Activated T-helper 1 cell treated with anti-CD3 and anti-CD28 coated beads, Interleukin-2, amount 50 U/mL, for 16 hours (primary cell): ENCODE measurements at places on chromosomes 4 and X.

DNA sequence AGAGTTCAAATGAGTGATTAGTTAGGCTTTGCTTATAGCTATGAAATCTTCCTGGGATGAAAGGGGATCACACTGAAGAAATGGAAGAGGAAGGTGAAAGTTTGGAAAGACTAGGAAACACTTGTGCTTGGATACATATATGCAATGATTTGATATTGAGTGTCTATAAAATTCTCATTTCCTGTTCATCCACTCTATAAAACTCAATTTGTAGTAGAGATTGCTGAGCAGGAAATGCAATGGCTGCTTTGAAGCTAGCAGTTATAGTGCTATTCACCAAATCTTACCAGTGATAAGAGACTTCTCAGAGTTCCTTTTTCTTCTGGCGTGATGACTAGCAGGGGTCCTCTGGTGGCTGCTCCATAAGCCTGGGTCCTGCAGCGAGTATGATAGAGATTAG is 128.1 kb upstream of the HPF1 start:
- no peak for DNase-seq

- DNase-seq = no peak
Measured at GRCh38 chr4:182894681-182895275, 22.4 kb downstream of the DCTD start.

- no peak for DNase-seq
Measured at GRCh38 chr4:140738139-140738538, 18.0 kb downstream of the TBC1D9 start.

GRCh38 chr4:3313556-3314228 is 20.9 kb downstream of the RGS12 start:
- DNase-seq = no peak

GRCh38 chrX:24768556-24768955 is 74.8 kb downstream of the POLA1 start:
- no peak for DNase-seq

DNA sequence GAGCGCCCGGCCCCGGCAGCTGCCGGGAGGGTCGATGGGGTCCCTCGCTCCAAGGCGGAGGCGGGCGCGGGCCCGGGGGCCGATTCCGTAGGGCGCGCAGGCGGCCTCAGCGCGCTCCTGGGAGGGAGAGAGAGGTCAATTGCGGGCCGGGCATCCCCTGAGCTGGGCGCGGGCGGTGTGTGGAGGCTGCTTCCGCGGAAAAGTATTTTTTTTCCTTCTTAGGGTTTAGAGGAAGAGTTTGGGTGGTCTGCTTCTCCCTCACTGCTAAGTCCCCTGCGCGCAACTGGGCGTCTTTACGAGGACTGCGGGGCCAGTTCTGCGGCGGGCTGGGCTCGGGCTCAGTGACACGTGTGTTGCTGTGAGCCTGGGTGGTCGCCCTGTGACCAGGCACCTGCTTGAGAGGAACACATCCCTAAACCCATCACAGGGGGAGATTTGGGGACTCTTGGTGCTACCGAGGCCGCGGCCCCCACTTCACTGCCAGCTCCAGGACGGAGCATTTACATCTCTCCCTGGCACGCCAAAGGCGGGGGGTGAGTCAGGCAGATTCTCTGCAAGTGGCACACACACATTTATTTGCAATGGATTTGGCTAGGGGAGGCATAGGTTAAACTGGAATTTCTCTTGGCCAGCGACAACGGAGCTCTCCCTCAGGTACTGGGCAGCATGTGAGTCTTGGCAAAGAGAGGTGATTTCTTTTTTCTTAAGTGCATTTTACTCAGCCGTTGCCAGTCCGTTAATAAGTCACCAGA is 151.2 kb upstream of the SLC4A4 start:
- DNase-seq = no peak

DNA sequence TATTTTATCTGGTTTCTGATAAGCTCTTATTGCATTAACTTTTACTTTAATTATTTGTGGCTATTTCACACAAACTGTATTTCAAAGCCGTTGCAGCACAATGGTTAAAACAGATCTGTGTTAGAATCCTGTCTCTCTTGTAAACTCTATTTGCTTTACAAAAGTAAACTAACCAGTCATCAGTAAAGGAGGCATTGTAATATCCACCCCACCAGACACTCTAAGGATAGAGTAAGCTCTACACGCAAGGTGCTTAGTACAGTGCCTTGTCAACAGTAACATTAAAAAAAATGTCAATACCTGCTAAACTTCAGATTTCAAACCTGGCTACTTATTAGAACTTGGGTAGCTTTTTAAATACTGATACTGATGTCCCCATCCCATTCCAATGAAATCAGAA is 228.4 kb downstream of the RCHY1 start:
- DNase-seq = no peak

GRCh38 chr4:80301884-80302283 is 33.6 kb upstream of the CFAP299 start:
- DNase-seq = no peak

GRCh38 chrX:106752101-106752678 is 25.7 kb downstream of the RNF128 start:
- DNase-seq = no peak

DNA sequence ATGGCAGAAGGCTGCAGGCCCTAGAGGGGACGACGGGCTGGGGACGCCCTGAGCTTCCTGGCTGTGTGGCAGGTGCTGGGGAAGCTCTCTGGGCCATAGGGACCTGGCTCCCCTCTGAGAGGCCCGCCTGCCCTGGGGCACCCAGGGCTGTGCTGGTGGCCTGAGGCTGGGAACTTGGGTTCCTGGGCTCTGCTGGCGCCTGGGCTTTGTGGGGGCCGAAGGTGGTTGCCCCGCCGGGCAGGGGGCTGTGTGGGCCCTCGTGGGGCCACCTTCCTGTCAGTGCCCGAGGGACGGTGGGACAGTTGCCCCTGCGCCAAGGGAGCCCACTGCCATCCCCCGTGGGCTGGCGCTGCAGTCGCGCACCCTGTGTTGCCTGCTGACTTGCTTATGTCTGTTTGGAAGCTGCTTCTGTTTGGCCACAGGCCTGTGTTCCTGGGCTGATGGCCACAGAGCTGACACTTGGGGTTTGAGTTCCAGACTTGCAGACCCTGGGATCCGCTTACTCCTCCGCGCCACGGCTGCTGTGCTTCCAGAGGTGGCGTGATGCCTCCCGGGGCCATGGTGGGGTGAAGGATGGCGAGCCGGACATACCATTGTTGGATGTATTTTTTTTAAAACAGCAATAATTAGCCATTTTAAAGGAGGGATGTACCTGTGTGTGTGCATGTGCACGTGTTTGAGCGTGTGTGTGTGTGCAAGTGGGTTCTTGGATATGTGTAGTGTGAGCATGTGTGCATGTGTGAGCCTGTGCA is 8.5 kb downstream of the NAT8L start:
- no peak for DNase-seq

DNA sequence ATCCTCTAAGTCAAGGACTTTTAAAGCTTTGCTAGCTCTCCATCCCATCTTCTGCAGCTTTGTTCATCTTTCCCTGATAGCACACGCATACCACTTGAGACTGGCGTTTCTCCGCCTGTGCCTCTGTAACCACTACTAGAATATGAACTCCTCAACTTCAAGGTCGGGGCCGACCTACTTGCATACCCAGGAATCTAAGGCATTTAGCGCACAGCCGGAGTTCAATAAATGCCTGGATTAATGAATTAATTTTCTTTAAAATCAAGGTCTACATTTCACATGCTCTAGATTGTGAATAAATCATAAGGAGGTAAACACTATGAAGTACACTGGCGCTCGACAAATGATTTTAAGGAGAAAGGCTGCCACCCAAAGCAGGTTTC is 89.3 kb downstream of the HNRNPD start:
- no peak for DNase-seq

GRCh38 chrX:10195425-10195824 is 38.6 kb downstream of the CLCN4 start:
- no peak for DNase-seq

GRCh38 chrX:72620550-72621145 is 48.0 kb upstream of the HDAC8 start:
- DNase-seq = no peak

- no peak for DNase-seq
Measured at GRCh38 chrX:110146521-110146920, 143.6 kb downstream of the TMEM164 start.

DNA sequence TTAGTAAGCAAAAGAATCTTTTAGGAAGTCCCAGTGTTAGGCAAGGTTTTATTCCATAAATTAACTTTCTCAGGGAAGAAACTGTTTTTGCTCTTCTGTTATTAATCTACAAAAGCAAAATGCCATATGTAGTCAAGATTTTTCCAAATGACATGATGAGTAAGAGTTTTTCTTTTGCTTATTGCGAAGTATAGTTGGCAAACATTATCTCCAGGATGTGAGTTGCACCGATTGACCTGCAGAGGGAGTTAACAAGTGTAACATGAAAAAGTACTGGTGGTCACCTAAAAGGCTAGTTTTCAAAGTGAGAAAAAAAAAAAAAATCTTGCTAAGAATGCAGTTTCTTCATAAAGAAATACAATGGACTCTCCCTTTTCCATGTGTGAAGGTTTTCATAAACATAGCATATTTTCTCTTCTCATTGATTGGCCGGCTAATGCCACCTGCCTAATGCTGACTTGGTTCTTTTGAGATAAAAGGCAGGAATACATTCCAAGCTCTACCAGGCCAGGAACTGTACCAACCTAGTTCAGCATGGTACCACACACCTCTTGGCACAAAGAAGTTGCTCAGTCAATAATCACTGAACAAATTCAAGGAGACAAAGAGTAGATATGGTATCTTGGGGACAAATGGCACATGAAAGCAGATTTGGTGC is 100.2 kb downstream of the LNX1 start:
- no peak for DNase-seq

GRCh38 chr4:76639288-76639687 is 204.3 kb downstream of the SHROOM3 start:
- DNase-seq = no peak

- DNase-seq = no peak
Measured at GRCh38 chr4:113958766-113959538, 20.5 kb downstream of the ARSJ start.

DNA sequence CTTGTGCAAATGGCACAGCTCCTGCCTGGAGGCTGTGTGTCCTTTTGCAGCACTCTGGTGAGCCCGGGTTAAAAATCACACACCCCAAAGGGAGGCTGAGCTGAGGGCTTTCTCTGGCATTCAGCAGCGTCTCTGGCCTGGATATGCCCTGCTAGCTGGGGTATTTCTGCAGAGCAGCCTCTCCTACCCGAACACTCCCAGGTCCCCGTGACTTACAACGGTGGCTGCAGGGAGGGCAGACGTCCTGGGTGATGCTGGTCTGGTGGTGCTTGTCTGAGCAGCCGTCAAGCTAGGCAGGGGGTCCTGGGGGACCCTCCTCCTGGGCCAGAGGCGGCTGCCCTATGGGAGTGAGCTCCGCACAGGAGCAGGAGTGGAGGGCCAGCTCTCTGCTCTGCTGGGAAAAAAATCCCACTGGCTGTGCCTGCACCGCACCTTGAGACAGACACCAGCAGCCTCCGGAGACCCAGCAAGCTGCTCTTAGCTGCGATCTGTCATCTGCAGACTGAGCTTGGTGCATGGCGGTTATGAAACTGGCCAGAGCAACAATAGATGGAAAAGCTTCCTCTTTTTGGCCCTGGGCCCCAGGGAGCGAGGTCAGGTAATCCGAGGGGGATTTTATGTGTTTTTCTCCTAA is 41.3 kb upstream of the ASMTL start:
- DNase-seq = no peak

- DNase-seq = no peak
Measured at GRCh38 chrX:140821280-140821679, 111.7 kb downstream of the LINC00632 start.

DNA sequence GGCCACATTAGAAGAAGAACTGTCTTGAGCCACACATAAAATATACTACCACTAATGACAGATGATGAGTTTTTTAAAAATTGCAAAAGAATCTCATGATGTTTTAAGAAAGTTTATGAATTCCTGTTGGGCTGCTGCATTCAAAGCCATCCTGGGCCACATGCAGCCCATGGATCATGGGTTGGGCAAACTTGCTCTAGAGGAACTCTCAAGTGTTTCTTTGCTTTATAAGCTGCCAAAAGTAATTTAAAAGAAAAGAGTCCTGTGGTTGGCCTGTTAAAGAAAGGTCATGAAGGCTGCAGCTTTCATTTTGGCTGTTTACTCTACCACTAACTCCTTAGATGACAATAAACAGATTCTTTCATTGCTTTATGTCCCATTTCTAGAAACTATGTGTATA is 218.2 kb downstream of the SCFD2 start:
- no peak for DNase-seq

GRCh38 chr4:179372746-179373145 is 1930.5 kb upstream of the AGA start:
- no peak for DNase-seq

DNA sequence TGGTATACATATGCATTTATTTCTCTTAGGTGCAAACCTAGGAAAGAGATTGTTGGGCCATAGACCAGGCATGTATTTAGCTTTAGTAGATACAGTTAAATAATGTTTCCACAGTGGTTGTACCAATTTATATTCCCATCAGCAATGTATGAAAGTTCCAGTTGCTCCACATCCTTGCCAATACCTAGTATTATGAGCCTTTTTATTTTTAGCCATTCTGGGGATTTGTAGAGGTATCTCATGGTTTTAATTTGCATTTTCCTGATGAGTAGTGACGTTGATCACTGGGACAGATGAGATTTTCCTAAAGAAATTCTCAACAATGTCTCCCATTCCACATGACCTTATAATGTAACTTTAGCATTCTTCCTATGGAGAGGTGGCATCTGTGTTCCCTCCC is 56.9 kb downstream of the SUPT20HL2 start:
- DNase-seq = no peak

DNA sequence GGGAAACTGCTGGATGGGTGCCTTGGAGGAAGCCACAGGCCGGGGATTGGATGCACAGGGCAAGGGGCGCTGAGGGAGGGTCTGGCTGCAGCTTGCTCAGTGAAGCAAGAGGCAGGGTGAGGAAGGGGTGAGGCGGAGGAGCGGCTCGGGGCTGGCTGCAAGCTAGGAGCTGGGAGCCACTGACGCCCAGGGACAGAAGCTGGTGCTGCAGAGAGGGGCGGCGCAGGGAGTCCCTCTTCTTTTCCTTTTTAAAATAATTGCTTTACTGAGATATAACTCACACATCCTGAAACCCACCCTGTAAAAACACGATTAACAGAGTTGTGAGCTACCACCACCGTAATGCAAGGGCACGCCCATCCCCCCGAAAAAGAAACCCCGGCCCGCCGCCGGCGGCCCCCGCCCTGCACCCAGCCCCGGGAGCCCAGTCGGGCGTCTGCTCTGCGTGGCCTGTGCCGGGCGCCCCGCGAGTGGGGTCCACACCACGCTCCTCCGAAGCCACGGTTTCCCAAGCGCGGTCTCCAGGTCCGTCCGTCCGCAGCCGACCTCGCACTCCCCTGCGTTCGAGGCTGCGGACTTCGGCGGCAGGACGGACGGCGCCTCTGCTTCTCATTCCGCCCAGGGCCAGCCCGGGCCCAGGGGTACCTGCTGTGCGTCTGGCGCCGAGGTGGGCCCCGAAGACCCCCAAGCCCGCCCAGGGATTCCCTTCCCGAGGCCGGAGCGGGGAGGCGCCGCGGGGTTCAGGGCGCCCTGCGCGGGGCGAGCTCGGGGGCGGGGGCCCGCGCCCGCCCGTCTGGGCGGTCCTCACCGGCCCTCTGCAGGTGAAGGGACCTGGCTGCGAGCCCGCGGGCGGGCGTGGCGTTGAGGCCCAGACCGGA is 866 bp upstream of the UVSSA start:
- no peak for DNase-seq

- no peak for DNase-seq
Measured at GRCh38 chr4:54971474-54971950, 153.9 kb downstream of the KDR start.
